ENCODE measurements at places on chromosomes 5 and 9.

DNA sequence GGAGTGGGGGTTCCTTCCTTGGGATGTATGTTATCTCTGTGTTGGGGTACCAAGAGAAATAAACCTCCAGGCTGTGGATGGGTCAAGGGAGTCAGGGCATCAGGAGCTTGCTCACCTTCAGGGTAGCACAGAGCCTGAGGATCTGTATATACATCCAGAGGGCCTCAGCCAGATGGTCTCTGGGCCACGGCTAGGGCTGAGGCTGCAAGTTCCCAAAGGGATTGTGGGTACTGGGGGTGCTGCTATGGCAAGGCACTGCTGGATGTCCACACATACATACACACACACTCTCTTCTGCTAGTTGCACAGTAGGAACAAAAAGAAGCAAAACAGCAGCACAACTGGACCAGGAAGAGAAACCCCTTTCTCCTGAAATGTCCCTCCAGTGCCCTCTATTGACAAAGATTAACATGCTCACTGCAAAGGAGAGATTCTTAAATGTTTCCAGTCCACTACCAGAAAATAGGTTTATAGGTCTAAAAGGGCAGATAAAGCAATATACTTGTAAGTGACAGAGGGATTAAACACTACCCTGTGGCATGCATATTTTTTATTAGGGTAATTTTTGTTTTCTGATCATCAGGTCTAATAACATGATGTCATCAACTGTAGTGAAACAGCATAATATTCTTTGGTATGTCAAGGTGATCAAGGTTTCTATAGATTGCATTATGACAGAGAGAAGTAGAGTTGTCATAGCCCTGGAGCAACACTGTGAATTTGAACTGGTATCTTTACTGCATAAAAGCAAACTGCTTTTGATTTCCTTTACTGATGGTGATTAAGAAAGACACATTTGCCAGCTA lies 56.3 kb upstream of the KCNN2 start:
- no peak for DNase-seq

- no peak for DNase-seq
Observed at GRCh38 chr5:45686620-45687019, 9.6 kb downstream of the HCN1 start.

DNA sequence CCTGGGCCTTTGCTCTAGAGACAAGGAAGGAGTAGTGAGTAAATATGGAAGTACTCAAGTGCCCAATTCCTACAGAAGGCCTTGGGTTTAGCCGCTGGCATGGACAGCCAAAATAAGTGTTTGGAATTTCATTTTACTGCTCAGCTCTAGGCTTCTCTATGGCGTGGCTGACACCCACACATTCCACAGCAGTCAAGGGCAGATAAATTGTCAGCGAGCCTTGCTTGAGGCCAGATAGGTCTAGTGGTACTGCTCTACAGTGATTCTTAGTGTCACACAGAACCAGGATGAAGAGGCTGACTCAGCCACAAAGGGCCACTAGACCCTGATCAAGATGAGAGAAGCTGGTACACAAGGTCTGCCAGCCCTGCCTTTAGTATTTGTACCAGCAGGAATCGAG lies 111.0 kb upstream of the NFIB start:
- DNase-seq: no peak

- peak; percentile 47 for DNase-seq
Observed at GRCh38 chr9:124264823-124265233, 7.1 kb downstream of the NEK6 start.

- no peak for DNase-seq
Observed at GRCh38 chr9:69097064-69097463, 61.5 kb downstream of the FXN start.

- no peak for DNase-seq
Observed at GRCh38 chr9:74958587-74958986, 5.9 kb upstream of the C9orf40 start.

DNA sequence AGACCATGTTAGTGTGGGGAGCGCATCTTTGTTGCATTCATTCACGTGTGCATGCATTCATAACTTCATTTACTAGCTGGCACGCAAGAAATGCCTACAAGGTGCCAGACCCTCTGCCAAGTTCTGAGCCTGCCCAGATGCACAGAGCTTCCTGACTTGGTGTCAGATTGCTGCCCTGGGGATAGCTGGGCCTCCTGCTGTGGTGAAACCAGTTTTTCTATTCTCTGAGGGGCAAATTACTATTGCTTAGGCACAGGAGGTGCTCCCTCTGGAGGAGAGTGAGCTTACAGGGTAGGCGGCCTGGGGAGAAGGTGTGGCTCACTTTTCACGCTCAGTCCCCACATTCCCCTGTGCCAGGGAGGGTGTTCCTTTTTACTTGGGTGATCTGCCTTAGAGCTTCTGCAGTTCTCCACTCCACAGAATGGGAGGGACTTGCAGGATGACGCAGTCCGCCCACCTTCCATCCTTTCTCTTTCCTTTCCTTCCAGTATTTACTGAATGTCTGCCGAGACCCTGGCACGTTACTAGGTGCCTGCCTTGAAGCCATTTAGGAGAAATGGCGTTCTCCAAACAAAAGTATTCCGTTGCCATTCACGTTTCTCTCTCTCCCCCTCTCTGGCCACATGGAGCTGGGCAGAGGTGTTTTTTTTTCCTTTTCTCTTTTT lies 27.9 kb upstream of the CTNNA1 start:
- DNase-seq: peak; percentile 2

- DNase-seq: no peak
Observed at GRCh38 chr5:155293605-155294178, 280.1 kb downstream of the KIF4B start.

- DNase-seq: no peak
Observed at GRCh38 chr9:7342229-7342628, 457.3 kb downstream of the DMAC1 start.

GRCh38 chr9:2583308-2584013 lies 38.1 kb upstream of the VLDLR start:
- DNase-seq: no peak

DNA sequence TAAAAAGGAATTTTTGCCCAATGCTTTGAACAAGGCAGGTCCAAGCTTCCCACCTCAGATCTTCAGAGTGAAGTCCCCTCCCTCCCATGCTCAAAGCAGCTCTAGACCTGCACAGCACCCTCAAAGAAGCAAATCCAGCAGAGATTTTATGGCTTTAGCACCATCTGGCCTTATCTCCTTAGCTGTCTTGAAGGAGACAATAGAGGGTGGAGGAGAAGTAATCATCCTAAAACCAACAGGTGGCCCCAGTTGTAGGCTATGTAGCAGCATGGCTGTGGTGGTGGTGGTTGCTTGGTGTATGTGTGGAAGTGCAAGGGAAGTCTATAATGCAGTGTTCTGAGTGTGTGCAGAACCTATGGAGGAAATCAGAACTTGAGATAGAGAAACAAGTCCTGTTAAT lies 140.1 kb downstream of the GRIA1 start:
- DNase-seq: no peak

DNA sequence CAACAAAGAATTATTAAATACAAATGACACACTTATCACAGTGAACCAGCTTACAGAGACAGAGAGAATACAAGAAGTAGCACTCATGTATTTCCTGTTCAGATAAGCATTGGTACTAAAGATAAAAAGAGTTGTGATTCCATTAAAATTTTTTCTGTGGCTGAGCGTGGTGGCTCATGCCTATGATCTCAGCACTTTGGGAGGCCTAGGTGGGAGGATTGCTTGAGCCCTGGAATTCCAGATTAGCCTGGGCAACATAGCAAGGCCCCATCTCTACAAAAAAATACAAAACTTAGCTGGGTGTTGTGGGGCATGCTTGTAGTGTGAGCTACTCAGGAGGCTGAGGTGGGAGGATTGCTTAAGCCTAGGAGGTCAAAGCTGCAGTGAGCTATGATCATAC lies 32.9 kb downstream of the FCHO2 start:
- no peak for DNase-seq

GRCh38 chr9:5492965-5493678 lies 17.2 kb upstream of the PDCD1LG2 start:
- no peak for DNase-seq

GRCh38 chr9:133487331-133487725 lies 8.4 kb upstream of the SLC2A6 start:
- DNase-seq: no peak

- DNase-seq: no peak
Observed at GRCh38 chr5:146451411-146451810, 4.3 kb downstream of the TCERG1 start.

GRCh38 chr5:2282034-2282690 lies 399.4 kb upstream of the IRX4 start:
- DNase-seq: no peak

- DNase-seq: no peak
Observed at GRCh38 chr5:139275956-139276355, 17.6 kb upstream of the MATR3 start.

DNA sequence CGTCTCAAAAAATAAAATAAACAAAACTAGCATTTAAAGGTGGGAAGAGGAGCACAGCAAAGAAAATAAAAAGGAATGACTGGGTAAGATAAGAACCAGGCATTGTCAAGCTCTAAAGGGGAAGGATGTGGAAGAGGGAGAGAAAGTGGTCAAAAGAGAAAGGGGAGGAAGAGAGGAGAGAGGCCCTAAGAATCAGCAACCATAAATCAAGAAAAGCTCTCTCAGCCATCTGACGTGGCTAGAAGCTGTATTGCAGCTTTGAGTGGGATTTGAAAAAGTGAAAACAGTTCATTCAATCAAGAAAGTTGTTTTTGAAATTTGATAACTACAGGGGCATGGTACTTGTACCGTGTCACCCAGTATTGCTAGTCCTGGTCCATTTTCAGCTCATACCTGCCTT lies 45.4 kb upstream of the F2R start:
- no peak for DNase-seq

- DNase-seq: no peak
Observed at GRCh38 chr5:137995077-137995748, 37.7 kb downstream of the FAM13B start.

DNA sequence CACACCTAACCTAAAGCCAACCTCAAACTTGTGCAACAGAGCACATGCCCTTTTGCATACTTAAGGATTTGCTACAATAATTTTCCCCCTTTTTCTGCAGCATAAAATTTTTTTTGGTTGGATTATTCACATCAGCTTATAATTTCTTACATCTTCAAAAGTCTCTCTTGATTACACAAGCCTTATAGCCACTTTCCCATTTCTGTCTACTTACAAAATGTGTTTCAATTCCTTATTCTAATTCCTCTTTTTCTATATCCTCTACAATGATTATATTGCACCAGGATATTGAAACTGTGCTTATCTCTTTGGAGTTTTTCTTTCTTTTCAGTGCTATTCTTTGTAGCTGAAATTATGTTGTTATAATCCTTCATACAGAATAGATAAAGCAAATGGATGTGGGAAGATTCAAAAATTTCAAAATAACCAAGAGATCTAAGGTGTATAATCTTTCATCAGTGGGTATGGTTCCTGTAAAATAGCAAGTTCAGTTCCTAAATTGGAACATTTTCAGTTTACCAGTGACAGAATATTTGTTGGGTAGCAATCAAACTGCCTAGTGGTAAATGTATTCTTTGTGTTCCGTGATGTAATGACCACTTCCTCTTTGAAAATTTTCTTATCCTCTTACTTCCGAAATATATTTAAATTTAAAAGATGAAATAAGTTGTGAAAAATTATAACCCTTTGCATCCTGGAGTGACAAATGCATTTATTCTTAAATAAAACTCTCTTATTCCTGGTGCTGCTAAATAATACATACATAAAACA lies 386.8 kb upstream of the CHD1 start:
- no peak for DNase-seq

DNA sequence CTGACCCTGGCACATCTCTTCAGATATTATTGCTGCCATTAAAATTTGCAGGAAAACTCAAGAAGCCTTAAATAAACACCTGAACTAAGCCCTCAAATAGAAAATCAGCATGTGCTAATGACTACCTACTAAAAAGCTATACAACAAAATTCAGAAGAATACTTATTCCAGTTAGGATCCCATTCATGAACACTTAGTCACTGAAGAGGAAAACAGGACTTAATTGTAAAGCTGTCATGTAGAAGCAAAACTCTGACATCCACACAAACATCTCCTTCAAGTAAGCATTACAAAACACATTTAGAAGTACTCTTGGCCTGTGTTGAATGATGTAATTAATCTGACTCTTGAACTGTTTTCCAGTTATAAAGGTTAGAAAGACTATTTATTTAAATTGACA lies 19.9 kb downstream of the ELL2 start:
- DNase-seq: no peak

DNA sequence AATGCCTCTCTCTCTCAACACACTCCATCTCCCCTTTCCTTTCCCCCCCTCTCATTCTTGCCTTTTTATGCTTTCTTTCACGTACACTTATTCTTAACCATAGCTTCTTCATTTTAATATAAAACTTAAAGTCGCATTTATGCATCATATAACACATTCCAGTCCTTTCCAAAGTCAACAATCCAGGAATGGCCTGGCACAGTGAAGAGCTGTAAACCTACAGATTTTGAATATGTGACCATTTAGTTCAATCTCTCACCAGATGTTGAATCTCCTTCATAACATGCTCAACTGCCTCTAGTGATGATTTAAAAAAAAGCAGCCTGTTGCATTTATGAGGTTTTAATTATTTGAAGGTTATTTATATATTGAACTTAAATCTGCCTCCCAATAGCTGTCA lies 186.2 kb upstream of the GRAMD2B start:
- DNase-seq: no peak

- no peak for DNase-seq
Observed at GRCh38 chr5:138754699-138755057, 1.5 kb downstream of the CTNNA1 start.

- no peak for DNase-seq
Observed at GRCh38 chr9:128690684-128691034, 1.6 kb downstream of the SET start.

- no peak for DNase-seq
Observed at GRCh38 chr5:93461756-93462155, 119.3 kb downstream of the NR2F1-AS1 start.

DNA sequence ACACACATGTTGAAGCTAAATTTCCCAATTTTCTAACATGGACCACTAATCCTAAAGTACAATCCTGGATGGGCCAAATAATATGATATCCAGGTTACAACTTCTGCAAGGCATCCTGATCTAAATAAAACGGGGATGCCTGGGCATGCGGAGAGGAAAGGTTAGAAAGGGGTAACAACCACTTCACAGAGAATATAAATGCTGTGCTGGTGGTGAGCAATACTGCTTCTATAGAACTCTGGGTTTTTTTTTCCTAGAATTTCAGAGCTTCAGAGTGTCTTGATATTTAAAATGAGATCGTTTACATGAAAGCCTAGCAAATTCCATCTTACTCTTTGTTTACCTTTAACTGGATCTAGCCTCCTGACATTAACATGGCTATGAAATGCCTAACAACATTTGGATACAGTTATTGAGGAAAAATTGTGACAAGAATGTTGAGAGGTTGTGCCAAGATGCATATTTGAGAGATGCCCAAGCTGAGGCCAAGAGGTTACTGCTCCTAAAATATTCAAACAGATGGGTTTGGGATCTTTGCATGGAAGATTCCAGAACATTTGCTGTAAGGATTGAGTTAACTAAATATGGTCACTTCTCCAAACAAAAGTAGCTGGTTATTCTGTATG lies 22.4 kb downstream of the TNFAIP8 start:
- DNase-seq: no peak

GRCh38 chr9:92561374-92562330 lies 25.9 kb upstream of the ECM2 start:
- DNase-seq: no peak
